Mesenteric fat pad (tissue), 1 donor: ENCODE measurements at places on chromosomes 5 and 9. TPM values are rescaled to one million over a fixed set of nuclear protein-coding genes. Genes with fewer than 3 reads are reported as not detected.

HAPLN1 gene
- not detected for total RNA-seq

SPRY4 gene
- total RNA-seq, result 79.7 TPM

DNA sequence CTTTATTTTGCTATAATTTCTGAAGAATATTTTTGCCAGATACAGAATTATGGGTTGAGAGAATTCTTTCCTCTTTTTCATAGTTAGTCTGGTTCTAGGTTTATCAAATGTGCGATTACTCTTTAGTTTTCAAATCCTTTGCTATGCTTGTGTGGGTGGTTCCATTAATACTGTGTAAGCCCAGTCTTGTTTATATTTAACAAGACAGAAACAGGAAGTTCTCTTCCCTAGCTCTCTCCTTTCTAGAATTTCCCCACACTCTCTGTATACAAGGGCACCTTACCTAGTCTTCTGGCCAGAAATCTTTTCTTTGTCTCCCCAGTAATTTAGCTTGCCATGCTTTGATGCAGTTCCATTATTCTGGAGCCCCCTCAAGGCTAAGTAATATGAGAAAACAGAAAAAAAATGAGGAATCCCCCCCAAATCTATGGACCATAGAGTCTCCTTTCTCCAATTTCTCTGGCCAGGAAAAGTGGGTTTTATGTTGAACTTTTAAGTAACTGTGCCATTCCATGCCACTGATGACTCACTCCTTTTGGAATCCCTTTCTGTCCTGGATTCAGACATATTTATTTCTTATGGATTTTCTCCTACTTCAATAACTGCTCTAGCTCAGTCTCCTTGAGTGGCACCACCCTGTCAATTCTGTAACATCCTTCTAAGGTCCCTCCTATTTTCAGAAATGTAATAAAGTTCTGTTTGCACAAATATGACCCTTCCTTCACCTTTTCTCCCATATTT is 1714.1 kb downstream of the EFNA5 start:
- DNase-seq, result no peak

- DNase-seq, result no peak
These were observed 186.8 kb downstream of the PALM2AKAP2 start for GRCh38 chr9:109966643-109967368.

- DNase-seq, result no peak
These were observed 164.7 kb upstream of the IRX4 start for GRCh38 chr5:2047341-2047927.

GRCh38 chr9:87578625-87579024 is 81.0 kb downstream of the DAPK1 start:
- no peak for DNase-seq

GRCh38 chr5:124420952-124421351 is 325.5 kb downstream of the ZNF608 start:
- DNase-seq, result no peak
